ENCODE measurements at places on chromosomes 7 and 10.

- DNase-seq: no peak
Observed at GRCh38 chr7:11829954-11830353, 2.0 kb downstream of the THSD7A start.

DNA sequence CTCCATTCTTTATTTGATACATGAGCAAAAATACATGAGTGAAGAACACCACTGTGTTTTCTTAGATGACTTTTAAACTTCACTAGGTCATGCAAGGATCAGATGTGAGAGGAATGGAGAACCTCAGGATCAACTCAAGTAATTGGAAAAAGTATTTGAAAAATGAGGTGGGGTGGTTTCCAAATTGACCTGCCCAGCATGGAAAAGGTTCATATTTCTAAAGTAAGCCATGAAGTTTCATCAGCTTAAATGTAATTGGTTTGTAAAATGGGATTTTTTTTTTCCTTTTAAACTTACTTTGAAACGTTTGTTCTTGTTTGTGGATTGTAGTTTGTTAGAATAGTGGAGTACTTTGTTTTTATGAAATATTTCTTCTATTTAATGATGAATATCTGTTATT lies 134.8 kb downstream of the MLLT10 start:
- DNase-seq: no peak

DNA sequence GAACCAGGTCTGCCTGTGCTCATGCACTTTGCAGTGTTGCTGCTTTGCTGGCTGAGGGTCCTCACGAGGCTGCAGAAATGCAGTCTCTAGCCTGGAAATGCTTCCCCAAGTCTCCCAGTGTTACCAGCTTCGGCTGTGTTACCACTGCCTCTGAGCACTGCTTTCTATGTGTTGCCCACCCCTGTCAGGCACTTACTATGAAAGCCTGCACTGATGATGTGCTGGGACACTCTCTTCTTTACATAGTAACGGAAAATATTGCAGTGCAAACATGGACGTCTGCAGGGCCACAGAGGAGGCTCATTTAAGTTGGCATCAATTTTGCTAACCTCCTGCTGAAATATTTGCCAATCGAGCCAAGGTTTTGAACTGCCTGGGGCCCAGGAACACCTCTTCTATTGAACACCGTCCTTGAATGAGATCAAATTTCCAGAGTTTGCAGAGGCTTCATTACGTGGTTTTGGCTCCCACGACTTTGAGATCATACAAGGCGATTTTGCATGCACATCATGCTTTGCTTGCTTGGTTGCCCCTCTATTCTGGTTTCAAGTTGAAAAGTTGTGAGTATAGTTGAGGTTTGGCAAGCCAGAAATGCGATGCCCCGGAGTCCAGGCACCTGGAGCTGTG lies 404.7 kb upstream of the PODXL start:
- DNase-seq: no peak

- DNase-seq: no peak
Observed at GRCh38 chr7:149725426-149725821, 48.0 kb downstream of the ZNF467 start.

DNA sequence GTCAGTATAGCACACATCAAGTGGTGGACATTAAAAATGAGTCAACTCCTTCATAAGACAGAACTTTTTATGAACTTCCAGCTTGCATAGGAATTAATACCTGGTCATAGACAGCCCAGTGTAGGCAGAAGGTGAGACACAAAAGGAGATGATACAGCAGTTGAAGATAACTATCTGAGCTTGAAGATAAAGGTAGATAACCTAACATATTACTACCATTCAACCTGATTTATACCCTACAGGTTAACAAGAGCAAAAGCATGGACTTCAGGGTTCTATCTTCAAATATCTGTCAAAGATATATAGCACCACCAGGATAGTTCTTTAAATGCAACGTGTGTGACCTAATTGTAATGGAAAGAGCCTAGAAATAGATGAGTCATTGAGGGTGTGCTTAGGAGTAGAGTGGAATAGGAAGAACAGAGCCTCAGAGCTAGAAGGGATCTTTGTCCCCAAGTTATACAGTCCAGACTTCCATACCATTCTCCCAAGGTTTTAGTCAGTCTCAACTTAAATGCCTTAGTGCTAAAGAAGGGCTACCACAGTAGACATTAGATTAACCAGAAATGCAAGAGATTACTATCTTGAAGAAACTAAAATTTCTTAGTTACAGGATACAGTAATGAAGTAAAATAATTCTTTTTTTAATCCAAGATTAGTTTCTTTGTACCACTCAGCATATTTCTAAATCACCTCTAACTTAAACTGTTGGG lies 9.2 kb downstream of the ZNF800 start:
- DNase-seq: no peak

- no peak for DNase-seq
Observed at GRCh38 chr7:129782818-129783583, 169.8 kb downstream of the UBE2H start.

DNA sequence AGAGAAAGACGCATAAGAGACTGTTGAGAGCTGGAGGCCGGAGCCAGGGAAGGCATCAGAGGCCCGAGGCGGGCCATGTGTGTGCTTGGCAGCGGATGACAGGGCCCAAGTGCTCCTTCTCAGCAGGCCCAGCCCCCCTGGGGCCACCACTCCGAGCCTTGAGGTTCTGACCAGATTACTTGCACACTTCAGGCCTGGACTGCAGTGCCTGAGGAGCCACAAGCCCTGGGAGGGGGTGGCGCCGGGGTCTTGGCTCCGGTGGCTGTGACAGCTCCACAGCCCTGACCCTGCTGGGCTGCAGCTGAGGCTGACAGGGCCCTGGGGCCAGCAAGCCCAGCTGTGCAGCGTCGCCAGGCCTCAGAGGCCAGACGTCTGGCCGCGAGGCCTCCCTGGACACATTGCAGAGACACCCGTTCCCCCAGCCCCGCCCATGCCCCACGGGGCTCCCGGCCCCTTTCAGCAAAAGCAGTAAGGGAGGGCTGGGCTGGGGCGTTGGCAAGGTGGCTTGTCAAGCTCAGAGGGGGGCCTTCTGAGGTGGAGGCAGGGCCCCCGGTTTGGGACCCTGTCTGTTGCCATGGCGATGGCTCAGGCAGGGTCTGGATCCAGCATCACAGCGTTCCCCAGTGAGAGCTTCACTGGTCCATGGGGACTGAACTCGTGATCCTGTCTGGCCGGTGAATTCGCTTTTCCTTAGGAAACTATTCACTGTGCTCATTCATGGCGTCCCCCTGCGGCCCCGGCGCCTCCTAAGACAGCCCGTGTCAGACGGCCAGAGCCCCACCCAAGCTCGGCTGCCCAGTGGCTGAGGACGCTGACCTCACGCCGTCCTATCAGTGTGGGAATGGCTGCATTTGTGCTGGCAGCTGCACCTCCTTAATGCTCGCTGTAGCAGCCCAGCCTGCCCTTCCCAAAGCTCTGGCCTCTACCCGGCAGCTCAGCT lies 5.7 kb downstream of the ELN start:
- peak; percentile 26 for DNase-seq

DNA sequence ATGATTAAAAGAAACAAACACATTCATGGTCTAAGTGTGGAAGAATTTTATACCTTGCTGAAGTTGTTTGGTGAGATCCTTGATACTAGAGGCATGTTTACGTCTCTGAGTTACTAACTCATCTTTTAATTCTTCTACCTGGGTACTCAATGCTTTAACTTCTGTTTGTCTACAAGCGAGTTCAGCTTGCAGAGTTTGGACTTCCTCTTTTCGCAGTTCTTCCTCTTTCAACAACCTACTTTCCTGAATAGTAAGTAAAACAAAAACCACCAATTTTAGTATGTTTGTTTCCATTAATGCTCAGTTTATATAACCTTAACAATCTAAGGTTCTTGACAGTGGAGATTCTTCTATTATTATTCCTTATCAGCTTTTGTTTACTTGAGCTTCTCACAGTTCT lies 42.9 kb downstream of the CCDC186 start:
- no peak for DNase-seq

- DNase-seq: no peak
Observed at GRCh38 chr7:130353196-130353595, 8.6 kb downstream of the CPA5 start.

GRCh38 chr10:75679536-75679935 lies 248.1 kb downstream of the LRMDA start:
- DNase-seq: no peak

GRCh38 chr10:34880817-34881216 lies 65.7 kb upstream of the PARD3 start:
- DNase-seq: no peak

GRCh38 chr10:29482591-29483431 lies 152.0 kb downstream of the SVIL start:
- no peak for DNase-seq

- no peak for DNase-seq
Observed at GRCh38 chr7:129968592-129969383, 16.0 kb upstream of the UBE2H start.

DNA sequence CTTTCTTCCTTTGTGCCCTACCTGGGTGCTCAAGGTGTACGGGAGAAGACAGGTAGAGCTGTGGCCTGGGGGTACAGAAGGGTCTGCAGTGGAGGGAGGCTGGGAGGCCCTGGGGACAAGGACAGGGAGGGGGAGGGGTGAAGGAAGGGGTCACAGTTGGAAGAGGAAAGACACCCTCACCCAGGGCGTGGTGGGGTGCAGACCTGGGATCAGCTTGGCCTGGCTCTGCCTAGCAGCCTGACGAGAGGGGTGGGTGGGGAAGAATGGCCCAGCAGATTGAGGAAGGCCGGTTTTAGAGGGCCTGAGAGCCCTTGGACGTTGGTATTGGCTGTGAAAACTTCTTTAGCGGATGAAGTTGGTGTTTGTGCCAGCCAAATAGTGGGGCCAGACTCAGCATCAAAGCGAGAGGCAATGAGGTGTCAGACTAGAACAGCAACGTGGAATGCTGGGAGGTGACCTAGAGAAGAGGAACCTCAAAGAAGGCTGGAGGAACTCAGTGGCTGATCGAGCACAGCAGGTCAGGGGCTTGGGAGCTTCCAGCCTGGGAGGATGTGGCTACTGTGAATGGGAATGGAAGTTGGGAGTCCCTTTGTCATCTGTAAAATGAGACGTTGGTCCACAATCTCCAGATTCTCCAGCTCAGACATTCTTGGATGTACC lies 18.1 kb upstream of the TRIM8 start:
- no peak for DNase-seq

DNA sequence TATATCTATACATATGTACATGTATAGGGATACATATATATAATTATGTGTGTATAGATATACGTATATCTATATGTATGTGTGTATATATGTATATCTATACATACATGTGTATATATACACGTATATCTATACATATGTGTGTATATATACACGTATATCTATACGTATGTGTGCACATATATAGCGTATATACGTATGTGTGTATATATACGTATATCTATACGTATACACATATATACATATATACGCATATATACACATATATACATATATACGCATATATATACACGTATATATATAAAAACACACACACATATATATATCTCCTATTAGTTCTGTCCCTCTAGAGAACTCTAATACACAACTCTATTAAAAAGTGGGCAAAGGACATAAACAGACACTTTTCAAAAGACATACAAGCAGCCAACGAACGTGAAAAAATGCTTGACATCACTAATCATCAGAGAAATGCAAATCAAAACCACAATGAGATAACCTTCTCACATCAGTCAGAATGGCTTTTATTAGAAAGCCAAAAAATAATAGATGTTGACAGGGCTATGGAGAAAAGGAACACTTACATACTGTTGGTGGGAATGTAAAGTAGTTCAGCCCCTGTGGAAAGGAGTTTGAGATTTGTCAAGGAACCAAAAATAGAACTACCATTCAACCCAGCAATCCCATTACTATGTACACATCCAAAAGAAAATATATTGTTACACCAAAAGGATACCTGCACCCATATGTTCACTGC lies 22.0 kb upstream of the TMEM120A start:
- no peak for DNase-seq

- no peak for DNase-seq
Observed at GRCh38 chr7:146713934-146714333, 597.3 kb downstream of the CNTNAP2 start.

DNA sequence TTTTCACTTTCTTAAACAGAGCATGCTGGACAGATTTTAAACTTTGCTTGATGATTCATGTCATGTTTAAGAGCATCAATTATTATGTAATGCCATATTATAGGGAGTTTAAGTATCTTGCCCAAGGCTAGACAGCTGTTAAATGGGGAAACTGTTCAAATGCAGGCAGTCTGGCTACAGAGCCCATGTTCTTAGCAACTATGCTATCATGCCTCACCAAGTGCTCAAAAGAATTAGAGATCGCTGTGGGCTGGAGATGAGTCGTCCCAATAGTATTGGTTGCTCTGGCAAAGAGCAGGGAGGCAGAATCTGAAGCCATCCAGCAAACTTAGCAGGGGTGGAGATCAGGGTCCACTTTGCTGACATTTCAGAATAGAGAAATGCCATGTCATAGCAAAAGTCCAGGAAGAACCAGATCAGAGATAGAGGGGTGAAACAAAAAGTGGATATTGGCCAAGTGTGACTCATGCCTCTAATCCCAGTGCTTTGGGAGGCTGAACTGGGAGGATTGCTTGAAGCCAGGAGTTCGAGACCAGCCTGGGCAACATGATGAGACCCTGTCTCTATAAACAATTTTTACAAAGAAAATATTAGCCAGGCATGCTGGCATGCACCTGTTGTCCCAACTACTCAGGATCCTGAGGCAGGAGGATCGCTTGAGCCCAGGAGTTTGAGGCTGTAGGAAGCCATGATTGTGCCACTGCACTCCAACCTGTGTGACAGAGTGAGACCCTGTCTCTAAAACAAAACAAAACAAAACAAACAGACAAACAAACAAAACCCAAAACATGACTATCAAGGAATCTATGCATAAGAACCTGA lies 57.8 kb downstream of the BAMBI start:
- peak; percentile 51 for DNase-seq

DNA sequence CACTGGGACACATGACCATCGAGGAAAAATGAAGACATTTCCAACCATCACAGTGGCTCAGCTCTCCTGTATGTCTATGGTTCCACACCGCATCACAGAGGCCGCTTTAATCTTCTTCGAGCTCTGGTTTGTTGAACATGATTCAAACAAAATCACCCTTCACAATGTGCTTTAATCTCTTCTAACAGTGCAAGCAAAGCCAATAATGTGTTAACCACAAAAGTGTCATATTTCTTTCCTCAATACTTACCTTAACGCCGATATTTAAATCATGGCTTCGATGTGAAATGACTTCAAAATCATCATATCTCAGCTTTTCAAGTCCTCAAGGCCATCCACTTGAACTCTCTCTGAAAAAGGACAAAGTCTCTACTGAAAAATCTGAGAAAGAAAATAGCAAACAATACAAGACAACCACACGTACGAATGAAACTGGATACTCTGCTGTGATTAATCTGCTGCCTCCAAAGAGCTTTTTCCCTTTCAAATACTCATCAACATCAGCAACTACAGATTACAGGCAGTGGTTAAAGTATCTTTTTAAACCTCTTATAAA lies 23.0 kb upstream of the SVIL start:
- no peak for DNase-seq

DNA sequence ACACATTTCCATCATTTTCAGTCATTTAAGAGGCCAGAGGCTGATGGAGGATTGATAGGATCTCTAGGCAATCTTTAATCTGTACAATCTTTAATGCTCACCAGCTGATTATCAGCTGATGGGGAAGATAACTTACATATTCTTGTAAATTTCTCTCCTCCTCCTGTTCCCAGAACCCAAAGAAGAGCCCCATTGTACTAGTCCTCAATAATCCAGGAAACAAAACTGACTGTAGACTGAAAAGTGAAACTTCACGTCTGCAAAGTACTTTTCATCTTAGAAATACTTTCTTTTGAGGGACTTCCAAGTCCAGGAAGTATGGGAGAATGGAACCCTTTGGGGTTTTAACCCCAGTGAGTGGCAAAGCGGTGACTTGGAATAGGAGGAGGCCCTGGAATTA lies 283.3 kb downstream of the FRMD4A start:
- no peak for DNase-seq

All from skin of body (tissue), 3 donors.